AML-193 (cell line): ENCODE measurements at places on chromosomes 6 and 20.

GRCh38 chr6:90004511-90004910, 110.2 kb downstream of the GJA10 start:
- no peak for DNase-seq

DNA sequence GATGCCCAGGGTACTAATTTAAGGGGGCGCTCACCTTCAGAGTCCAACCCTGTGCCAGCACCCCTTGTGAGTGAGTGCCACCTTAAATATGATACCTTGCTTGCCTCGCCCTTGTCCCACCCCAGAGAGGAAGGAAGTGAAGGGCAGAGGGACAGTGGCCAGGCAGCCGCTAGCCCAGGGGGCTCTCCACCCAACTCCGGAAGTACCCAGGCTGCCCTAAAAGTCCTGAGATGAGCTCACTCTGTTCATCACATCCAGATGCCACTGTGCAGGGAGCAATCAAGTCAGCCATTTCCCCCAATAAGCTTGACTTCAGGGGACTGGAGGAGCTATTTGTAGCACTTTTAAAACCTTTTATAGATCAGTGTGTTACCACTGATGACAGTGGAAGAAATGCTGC, 25.0 kb upstream of the STX16 start:
- DNase-seq = no peak

DNA sequence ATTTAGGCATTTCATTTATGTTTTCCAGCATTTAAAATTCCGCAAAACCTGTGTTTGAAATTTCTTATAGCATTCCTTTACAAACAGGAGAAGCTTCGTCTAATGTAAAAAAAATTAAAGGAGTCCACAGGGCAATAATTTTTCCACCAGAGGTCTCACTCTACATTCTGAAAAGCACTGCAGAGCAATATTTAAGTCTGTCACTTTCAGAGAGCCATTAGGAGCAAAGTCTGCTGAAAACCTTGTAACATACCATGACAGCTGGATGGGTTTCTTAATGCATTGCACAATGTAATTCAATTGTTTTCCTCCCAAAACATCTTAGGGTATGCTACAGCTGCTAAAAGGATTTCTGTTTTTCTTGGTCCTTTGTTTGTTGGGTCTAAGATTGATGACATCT, 18.0 kb downstream of the BAG2 start:
- peak; percentile 28 for DNase-seq

DNA sequence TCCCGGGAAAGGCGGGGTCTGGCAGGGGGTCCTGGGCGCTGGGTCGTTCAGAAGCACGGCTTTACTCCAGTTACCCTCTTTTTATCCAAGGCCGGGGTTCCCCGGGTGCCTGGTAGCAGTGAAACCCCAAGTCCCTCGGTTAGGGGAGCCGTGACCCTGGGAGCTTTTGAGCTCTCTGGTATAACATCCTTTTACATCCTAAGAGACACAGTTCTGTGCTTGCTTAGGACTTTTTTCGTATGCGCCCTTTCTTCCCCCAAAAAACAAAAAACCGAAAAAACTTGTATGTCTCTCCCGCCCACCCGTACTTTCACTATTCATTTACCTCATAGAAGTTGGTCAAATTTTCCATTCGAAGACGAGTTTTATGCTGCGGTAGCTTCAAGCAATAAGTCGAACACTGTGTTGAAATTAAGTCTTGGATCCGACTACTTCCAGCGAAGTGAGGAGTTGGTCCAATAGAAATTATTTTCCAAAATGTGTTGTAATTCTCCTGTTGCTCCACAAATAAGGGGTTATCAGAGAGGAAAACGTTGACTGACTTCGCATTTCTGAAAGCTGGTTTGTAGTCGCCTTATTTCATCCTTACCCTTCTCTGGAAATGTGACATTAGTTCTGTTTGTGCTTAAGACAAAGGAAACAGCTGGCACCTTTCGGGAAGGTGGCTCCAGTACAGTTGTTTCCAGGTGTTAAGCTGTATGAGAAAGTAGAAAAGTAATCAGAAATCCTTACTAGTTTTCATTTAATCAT, 816 bp upstream of the MAN1A1 start:
- peak; percentile 67 for DNase-seq

- DNase-seq = no peak
These were observed 32.6 kb downstream of the SERPINB1 start for GRCh38 chr6:2809015-2809414.

- no peak for DNase-seq
These were observed 77.7 kb upstream of the SLC22A23 start for GRCh38 chr6:3534599-3534998.

DNA sequence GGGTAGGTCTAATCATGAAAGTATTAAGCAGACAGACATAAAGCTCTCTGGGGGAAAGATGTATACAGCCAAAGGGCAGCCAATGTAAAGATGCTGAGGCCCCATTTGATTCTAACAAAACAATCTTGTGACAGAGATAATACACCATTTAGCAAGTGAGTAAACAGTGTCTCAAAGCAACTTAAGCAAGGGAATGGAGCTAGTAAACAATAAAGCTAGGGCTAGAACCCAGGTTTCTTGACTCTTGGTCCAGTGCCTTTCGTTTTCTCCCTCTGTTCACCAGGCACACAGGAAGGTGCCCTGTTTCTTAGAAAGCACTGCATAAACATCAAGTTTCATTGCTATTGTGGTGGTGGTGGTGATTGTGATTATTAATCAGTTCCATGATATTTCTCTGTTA, 5.1 kb downstream of the ELOVL2 start:
- no peak for DNase-seq

DNA sequence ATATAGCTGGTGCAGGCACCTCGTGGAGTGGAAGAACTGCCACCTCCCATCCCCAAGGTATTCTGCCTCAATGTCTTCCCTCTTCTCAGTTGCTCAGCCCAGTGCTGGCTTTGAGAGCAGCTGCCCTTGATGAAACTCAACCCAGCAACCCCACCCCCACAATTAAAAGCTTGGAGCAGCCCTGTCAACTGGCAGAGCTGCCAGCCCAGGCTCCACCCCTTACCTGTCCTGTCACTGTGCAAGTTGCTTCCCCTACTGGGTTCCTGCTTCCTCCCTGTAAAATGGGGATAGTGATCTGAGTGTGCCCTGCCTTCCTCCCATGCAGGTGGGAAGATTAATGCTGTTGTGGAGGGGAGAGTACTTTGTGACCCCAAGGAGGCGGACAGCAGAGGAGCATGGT, 4.5 kb downstream of the TMEM63B start:
- DNase-seq = no peak

- DNase-seq = no peak
These were observed 115.0 kb downstream of the TAF4 start for GRCh38 chr20:61950641-61951071.

- no peak for DNase-seq
These were observed 12.2 kb downstream of the BACH2 start for GRCh38 chr6:90284236-90285041.

DNA sequence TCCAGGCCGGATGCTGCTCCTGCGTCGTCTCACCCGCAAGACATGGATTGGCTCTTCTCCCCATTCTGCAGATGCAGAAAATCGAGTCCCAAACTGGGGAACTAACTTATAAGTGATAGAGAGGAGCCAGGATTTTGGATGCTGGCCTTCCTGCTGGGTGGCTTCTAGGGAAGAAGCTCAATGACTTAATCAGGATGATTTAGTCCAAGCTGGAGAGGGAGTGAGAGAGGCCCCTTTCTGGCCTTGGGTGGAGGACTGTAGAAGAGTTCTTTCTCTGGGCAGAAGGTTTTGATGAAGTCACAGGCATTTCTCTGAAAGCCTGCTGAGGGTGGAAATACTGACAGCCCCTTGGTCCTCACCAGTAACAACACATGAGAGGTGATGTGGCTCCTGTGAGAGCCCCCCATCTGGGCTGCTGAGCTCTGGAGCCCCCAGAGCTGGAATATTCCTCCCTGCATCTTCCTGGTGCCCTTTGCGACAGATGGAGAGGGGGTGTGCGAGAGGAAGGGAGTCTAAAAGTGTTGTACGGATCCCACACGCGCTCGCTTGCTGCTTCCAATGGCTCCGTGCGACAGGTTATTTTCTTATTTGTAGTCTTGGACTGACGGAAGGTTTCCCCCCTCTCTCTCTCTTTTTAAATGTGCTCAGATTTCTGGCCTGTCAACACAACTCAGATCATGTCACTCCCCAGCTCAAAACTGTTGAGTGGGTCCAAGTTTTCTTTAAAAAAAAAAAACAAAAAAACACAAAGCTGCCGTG, 3.5 kb downstream of the SIRPA start:
- no peak for DNase-seq

DNA sequence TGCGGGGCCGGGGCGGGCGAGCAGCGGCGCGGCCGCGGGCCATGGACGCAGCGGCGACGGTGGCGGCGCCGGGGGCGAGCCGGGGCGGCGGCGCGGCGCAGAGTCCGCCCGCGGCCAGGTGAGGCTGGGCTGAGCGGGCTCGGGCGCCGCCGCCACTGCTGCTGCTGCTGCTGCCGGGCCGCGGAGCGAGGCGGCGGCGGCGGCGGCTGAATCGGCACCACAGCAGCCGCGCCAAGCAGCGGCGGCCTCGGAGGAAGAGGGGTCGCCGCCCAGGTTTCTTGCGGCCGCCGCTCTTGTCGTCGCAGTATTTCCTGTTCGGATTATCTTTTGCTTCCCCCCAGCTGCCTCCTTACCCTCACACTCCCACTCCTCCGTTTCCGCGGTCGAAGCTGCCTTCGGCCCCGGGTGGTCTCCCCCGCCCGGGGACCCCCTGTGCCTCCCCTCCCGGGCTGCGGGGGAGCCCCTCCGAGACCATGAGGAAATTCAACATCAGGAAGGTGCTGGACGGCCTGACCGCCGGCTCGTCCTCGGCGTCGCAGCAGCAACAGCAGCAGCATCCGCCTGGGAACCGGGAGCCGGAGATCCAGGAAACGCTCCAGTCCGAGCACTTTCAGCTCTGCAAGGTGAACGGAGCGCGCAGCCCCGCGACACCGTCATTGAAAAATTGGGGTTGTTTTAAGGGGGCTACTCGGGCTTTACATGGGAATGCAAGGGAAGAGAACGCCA, at the start of gene STXBP5:
Gene STXBP5 (plus strand): TSS at position 358 of the 726 bp plus-strand sequence. CDS start 116 bp downstream, at position 474.
- DNase-seq = peak; percentile 67

DNA sequence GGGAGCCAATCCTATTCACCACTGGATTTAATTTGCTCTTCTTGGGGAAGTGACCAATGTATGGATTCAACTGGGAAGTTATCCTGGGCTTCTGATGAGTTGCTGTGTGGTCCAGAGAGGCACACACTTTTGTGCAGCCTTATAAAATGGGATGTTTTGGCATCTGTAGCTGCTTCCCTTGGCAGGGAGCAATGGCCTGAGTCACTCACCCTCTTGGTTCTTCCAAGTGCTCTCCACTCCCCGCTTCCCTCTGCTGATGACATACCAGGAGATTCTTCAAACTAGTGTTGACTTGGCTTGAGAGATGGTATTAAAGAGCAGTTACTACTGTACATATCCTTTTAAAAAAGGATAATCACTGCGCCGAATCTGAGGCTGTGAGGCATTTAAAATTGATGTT, 105.8 kb downstream of the JARID2 start:
- DNase-seq = no peak

DNA sequence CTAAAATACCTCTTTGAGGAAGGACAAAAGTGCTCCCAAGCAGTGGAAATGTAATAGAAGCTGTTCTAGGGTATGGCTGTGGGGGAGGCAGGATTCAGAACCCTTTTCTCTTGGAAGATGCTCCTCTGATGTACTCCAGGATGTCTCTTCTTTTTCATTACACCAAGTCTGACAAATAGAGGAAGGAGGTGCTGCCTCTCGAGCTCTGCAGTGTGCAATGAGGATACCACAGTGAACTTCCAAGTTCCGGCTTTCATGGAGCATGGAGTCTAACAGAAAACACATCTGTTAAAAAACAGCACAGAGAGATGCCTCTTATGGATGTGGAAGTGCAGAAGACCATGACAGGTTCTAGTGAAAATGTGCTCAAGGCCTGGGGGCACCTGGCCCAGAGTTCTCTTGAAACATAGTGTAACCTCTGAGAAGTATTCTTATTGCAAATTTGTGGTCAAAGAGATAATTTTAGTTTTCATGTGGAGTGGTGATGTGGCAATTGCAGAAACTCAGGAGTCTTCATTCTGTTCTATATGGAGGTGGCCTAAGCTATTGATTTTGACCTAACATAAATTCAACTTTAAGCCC, 362.0 kb upstream of the CITED2 start:
- no peak for DNase-seq

- no peak for DNase-seq
These were observed 14.9 kb downstream of the MTFR2 start for GRCh38 chr6:136235233-136235564.

DNA sequence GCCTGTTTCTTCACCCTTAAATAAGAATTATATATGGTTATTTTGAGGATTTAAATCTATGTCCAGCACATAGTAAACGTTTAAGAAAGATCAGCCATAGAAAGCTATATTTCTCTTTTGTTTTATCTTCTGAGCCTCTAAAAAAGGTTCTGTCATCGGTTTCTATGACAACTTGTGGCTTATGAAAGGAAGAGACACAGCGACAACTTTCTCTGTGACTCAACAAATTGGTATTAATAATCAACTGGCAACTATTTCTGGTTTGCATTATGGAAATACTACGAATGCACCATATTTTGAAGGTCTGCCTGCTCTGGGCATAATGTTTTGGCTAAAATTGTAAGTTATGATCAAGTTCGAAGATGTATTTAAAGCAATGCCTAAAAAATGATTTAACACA, 751.0 kb downstream of the CD109 start:
- no peak for DNase-seq

- no peak for DNase-seq
These were observed 110.8 kb upstream of the GPR6 start for GRCh38 chr6:109867009-109867969.

- peak; percentile 19 for DNase-seq
These were observed 29.5 kb downstream of the SNX5 start for GRCh38 chr20:17938871-17939619.

GRCh38 chr6:117974914-117975627, 68.0 kb downstream of the SLC35F1 start:
- DNase-seq = no peak

DNA sequence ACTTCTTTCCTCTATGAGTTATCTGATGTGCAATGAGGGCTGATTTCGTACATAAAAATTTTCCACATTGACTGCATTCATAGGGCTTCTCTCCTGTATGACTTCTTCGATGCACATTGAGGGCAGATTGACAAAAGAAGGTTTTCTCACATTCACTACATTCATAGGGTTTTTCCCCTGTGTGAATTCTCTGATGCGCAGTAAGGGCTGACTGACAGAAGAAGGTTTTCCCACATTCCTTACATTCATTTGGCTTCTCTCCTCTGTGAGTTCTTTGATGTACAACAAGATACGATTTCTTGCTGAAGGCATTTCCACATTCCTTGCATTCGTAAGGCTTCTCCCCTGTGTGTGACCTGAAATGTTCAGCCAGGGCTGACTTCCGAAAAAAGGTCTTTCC, 11.4 kb downstream of the ZNF334 start:
- DNase-seq = no peak
